ENCODE measurements at places on chromosomes 1 and 21. TPM values are rescaled to one million over a fixed set of nuclear protein-coding genes. Genes with fewer than 3 reads are reported as not detected.

The IGSF3 gene
- not detected for polyA plus RNA-seq

The SMCP gene
- polyA plus RNA-seq = not detected

The FNDC5 gene
- polyA plus RNA-seq = not detected

The TBX19 gene
- 2.5 TPM for polyA plus RNA-seq

The A3GALT2 gene
- not detected for polyA plus RNA-seq

The RYR2 gene
- polyA plus RNA-seq = not detected

The HCRTR1 gene
- not detected for polyA plus RNA-seq

The HAPLN2 gene
- not detected for polyA plus RNA-seq

The VSIG8 gene
- not detected for polyA plus RNA-seq

The AMPD1 gene
- 0.21 TPM for polyA plus RNA-seq

The HPCAL4 gene
- polyA plus RNA-seq = 0.29 TPM

The PLD5 gene
- not detected for polyA plus RNA-seq

The IQCC gene
- polyA plus RNA-seq = 1.7 TPM

The PCP4L1 gene
- polyA plus RNA-seq = not detected

The SLC44A3 gene
- polyA plus RNA-seq = not detected

Data from IgD-negative memory B cell (primary cell).